Activated naive CD4-positive, alpha-beta T cell treated with anti-CD3 and anti-CD28 coated beads, Interleukin-2, amount 50 U/mL, for 72 hours (primary cell): ENCODE measurements at places on chromosomes 2 and 18.

DNA sequence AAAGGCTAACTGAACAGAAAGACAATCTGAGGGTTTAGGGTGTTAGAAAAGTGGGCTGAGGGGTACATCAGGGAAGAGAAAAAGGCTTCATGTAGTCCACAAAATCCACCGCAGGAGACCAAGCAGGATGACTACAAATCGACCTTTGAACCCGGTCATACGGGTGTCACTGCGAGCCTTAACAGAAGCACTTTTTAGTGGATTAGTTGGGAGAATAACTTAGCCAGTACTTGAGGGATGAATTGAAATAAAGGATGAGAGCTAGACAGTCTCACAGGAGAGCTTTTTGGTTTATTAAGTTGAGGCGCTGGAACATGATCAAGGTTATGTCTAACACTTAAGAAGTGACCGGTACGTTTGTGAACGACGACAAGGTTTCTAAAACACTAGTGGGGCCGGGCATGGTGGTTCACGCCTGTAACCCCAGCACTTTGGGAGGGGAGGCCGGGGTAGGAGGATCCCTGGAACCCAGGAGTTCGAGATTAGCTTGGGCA, 217.7 kb downstream of the MCFD2 start:
- no peak for DNase-seq

DNA sequence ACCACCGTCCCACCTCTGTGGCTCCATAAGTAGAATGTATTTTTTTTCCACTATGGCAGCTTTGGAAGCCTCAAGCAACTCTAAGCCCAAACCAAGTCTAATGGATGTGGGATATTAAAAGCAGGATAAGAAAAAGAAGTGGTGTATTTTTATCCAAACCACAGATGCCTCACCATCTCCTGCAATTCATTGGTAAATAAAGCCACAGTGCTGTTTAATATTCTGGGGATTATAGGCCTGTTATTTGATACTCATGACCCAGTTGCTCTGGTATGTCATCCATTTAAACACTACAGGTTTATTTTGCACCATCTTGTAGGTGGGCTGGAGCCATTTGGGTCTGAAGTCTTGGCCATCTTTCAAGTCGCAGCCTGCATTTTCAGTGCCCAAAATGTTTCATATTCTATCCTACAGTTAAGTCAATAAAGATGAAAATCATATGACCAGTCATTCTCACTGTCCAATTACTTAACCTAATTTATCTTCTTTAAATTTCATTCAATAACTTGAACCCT, 279.5 kb upstream of the EPHA4 start:
- DNase-seq, result no peak

GRCh38 chr2:112876971-112877361, 34.0 kb upstream of the IL37 start:
- no peak for DNase-seq

DNA sequence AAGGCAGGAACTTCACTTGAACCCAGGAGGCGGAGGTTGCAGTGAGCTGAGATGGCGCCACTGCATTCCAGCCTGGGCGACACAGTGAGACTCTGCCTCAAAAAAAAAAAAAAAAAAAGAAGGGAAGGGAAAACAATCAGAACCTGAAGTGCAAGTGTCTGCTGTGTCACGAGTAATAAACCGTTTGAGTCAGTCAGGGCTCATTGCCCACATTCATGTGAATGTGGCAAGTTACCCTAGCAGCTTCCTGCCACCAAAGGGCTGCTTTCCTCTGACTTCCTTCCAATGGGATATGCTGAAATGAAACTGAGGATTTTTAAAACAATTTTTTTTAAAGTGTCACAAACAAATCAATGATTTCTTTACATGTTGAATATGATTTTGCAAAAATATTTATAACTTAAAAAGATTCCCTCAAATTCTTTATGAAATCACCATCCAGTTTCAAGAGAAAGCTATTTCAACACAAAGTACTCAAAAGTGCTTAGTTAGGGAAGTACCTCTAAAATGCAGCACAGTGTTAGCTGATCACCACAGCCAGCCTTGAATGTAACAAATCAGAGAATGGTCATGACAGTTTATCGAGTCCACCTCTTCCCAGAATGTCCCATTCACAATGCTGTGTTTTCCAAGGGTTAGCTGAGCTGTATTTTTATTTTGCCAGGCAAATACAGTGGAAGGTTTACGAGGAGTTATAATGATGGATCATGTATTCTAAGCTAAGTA, 36.4 kb downstream of the WDSUB1 start:
- DNase-seq, result no peak

DNA sequence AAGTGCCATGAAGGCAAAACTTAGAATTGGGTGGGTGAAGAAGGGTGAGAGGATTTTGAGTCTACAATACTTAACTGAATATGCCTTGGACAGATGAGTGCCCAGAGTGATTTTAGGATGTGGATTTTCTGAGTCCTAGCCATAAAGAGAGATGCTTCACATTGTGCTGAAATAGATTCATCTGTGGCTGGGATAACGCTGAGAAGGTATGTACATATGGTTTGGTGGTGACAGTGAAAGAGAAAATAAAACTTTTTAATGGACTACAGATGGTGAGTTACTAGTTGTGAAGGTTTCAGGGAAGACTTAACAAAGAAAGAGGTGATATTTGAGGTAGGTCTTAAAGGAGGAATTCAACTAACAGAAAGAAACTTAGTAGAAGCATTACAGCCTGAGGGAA, 265.8 kb downstream of the AKAIN1 start:
- DNase-seq, result no peak

DNA sequence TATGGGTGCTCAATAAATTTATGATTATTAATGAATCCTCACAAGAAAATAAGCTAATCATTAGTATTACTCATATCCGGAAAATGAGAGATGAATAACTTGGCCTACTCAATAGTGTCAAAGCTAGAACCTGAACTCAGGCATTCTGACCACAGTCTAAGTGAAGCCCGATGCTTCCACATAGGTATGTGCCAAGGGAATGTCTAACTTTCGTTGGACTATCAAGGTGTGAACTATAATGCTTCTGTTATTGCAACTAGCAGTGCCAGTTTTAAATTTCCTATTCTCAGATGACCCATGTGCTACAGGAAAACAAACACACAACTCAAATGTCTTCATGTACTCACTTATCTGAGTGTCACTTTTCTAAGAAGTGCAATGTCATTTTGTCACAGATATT, 1.8 kb downstream of the BARD1 start:
- DNase-seq, result no peak
